ENCODE measurements at places on chromosomes 12 and 14.

- no peak for DNase-seq
Observed at GRCh38 chr12:47772094-47772660, 861 bp upstream of the SLC48A1 start.

GRCh38 chr12:27244689-27245488, 803 bp downstream of the STK38L start:
- DNase-seq, result peak; percentile 15

DNA sequence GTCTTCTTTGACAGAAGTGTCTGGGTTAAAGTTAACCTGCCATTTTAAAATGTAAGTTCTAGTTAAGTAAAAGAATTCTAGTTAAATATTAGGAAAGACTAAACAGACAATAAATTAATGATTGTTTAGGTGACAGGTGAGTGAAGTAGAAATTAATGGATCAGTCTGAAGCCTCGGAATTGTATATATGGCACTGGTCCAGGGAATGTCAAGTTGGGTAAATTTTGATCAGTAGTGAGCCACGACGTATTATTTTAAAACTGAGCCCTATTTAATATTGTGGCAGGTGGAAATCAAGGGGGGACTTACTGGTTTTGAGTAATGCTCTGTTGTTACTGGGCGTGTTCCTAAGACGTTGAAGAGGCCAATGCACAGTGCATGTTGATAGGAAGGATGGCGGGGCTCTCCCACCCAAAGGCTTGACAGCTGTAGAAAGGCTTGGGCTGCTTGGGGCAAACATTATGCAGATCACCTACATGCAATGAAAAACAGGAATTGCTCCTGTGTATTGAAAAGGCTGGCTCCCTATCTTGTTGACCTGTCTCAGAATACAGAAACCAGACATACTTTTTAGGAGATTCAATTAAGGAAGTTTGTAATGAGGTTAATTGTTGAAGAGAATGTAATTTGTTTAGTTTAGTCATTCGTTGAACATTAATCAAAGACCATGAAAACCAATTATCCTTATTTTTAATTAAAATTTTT, 5.9 kb upstream of the PPFIBP1 start:
- DNase-seq, result no peak

DNA sequence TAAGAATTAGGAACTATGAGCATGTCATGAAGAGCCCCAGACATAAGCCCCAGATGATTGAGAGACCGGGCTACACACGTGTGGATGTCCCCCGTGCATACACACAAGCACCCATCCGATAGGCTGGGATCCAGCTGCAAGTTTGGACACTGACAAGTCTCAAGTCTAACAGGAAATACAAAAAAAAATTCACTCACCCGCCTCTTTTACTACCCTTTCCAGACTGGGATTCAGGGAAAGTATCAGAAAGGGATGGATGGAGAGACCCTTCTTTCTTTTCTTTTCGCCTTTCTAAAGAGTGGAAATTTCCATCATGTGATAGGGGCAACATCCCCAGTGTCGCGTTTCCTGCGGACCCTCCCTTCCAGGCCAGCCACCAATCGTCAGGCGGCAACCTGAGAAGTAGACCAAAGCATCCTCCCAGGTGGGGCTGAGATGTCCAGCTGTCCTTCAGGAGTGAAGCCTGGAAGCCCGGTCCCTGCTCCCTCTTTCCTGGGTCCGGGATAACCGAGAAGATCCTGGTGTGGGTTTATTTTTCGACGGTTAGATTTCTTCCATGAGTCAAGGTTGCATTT, 6.4 kb upstream of the SLC38A4 start:
- no peak for DNase-seq

Measured in stimulated activated CD4-positive, alpha-beta T cell treated with anti-CD3 and anti-CD28 coated beads, Interleukin-4, amount 100 ng/mL, for 4 hours (primary cell).